ENCODE measurements at places on chromosomes 11 and 22.

DNA sequence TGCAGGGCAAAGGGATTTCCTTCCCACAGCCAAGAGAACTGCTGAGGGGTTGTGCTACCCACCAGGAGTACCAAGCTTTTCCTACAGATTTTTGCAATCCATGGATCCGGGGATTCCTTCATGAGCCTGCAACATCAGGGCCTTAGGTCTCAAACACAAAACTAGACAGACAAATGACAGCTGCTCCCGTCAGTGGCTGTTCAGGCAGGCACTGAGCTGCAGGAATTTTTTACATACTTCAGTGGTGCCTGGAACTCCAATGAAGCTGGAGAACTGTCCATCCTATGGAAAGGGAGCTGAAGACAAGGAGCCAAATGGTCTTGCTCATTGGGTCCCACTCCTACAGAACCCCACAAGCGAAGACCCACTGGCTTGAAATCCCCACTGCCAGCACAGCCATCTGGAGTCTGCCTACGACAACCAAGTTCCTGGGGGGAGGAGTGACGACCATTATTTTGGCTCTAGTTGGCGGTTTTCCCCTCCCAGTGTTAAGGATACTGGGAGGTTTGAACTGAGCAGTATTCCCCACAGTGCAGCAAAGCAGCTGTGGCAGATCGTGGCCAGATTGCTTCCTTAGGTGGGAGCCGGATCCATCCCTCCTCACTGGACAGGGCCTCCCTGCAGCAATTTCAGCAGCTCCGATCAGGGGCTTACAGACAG is 157.7 kb upstream of the TMEM45B start:
- DNase-seq = no peak

DNA sequence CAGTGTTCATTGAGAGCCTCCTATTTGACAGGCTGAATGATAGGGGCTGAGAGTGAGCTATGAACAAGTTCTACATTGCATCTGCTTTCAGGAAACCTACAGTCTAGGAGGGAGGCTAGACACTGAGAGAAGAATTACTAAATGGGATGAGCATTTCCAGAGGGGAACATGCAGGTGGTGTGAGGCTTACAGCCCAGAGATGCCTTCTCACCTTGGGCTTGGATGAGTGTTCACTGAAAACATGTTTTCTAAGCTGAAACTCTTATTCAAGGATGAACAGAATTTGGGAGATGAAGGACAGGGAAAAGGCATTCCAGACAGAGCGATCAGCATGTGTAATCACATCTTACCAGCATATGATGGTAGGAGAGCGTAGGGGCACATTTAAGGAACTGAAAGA is 177.5 kb upstream of the E2F8 start:
- DNase-seq = no peak

DNA sequence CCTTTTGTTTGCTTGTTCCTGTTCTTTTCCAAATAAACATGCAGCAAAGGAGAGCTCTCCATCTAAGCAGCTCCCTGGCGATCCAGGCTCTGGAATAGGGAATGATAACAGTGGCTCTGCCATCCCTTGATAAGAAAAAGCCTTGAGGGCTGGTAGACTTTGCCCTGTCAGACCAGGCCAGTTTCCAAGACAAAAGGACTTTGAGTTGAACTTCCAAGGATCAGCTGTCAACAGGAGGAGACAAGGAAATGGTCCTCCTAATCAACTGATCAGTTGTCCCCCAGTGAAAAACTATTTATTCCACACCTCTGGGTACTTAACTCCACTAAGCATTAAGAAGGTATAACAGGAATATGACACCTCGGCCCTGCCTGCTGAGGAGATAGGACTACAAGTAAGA is 127.8 kb downstream of the PARVA start:
- DNase-seq = peak; percentile 40

DNA sequence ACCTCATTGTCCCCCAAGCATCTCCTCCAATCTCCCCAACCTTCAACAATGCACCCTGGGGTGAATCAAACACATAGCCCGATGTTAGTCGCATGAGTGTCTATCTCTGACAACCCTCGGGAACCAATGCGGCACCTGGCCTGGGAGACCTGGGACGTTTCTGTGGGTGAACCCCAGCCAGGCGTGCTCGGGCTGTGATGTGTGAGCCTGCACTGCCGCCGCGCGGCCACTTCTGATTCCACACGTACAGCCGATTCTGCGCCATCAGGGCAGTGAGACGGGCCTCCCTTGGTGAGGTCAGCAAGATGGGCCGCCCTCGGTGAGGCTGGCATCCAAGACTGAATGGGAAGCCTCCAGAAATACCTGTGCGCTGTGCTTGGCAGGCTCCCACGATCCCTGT is 5.2 kb upstream of the H19 start:
- DNase-seq = no peak

DNA sequence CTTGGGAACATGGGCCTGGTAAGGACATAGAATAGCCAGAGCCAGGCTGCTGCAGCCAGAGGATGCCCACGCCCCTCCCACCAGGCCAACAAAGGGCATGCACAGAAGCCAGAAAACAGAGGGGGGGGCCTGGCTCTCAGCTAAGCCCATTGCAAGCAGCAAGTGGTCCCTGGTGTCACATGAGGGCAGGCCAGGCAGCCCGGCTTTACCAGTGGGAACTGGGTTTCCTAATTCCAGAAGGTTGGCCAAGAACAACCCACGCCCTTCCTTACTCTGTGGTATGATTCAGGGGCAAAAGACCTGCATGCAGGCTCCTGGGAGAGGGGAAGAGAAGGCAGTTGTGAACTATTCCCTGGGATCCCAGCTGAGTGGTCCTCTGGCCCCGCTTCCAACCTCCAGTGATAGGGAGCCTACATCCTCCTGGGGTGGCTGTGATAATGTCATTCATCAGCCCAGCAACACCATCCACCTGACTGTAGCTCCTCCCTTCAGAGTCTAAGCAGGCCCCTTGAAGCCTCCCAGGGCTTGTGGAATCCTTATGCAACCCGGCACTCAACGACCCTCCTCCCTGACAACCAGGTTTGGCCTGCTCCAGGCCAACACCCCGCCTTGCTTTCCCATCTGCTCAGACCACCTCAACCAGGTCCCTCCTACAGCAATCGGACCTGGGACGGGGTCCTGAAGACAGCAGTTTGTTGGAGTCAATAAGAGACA is 62.1 kb upstream of the LMO1 start:
- DNase-seq = no peak

GRCh38 chr11:19951558-19952115 is 208.6 kb downstream of the DBX1 start:
- DNase-seq = no peak

GRCh38 chr11:1269957-1270356 is 39.5 kb downstream of the TOLLIP start:
- no peak for DNase-seq

- DNase-seq = no peak
These were observed 531.9 kb upstream of the ISX start for GRCh38 chr22:34534101-34534500.

DNA sequence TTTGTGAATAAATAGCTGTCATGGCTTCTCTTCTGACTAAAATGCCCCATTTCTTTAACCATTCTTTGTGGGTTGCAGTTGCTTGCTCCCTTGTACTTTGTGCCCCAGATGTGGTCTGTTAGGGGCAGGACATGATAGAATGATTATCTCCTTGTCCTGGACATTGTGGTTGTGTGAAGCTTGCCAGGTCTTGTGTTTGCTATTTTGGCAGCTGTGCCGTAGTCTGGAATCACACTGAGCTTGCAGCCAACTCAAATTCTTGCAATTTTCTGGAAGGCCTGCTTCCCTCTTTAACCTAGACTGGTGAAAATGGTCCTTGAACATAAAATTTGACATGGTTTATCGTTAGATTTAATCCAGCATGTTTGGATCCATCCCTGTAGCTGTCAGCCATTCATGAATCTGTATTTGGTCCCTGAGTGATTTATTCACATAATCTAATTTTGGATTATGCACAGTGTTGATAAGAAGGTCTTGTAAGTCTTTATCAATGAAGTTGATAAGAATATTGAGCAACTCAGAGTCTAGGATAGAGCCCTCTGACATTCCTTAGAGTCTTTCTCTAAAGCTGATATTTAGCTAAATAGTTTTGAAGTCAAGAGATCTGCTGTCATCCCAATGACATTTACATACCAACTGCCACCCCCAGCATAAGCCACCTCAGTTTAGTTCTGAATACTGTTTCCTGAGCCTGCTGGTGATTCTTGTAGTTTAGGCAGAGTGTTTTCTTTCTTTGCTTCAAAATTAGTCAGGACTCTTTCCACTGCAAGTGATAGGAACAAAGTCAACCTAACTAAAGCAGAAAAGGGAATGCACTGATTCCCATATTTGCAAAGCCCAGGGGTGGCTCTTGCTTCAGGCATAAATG is 9.8 kb downstream of the SPON1 start:
- peak; percentile 56 for DNase-seq

GRCh38 chr22:21834869-21835268 is 32.6 kb downstream of the MAPK1 start:
- no peak for DNase-seq

- DNase-seq = peak; percentile 88
These were observed at the start of gene CDC42EP2 for GRCh38 chr11:65314501-65315203. Gene CDC42EP2, plus strand, starts transcription at chr11:65314866. Its CDS starts 6,033 bp downstream, at chr11:65320899.

DNA sequence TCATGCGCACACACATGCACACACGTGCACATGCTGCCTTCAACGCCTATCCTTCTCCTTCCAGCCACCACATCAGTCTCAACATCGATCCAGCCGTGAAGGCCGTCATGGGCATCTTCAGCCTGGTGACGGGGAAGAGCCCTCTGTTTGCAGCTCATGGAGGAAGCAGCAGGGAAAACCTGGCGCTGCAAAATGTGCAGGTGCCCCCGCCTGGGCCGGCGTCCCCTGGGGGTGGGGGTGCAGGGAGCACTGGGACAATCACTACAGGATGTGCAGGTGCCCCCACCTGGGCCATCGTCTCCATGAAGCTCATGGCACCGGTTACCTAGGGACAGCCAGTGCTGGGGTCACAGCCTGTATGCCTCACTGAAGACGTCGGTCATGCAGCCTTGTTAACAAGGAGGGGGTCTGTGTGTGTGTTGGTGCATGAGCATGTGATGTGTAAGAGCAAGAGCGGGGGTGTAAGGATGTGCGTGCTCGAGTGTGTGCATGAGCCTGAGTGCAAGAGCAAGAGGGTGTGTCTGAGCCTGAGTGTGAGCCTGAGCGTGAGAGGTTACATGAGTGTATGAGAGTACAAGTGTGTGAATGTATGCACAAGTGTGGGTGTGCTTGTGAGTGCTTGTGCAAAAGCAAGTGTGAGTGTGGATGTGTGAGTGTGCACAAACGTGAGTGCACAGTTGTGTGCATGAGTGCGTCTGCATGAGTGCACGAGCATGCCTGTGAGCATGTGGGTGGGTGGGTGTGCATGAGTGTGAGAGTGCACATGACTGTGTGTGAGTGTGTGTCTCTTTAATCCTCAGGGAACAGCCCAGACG is 31.5 kb downstream of the NADSYN1 start:
- DNase-seq = no peak

- DNase-seq = no peak
These were observed 1.1 kb upstream of the BIRC2 start for GRCh38 chr11:102345904-102346303.

- no peak for DNase-seq
These were observed 12.8 kb upstream of the APOBEC3A start for GRCh38 chr22:38944653-38945052.

GRCh38 chr11:8961401-8961800 is 2.8 kb downstream of the TMEM9B start:
- no peak for DNase-seq

GRCh38 chr11:76626266-76626665 is 44.3 kb downstream of the LRRC32 start:
- DNase-seq = no peak

DNA sequence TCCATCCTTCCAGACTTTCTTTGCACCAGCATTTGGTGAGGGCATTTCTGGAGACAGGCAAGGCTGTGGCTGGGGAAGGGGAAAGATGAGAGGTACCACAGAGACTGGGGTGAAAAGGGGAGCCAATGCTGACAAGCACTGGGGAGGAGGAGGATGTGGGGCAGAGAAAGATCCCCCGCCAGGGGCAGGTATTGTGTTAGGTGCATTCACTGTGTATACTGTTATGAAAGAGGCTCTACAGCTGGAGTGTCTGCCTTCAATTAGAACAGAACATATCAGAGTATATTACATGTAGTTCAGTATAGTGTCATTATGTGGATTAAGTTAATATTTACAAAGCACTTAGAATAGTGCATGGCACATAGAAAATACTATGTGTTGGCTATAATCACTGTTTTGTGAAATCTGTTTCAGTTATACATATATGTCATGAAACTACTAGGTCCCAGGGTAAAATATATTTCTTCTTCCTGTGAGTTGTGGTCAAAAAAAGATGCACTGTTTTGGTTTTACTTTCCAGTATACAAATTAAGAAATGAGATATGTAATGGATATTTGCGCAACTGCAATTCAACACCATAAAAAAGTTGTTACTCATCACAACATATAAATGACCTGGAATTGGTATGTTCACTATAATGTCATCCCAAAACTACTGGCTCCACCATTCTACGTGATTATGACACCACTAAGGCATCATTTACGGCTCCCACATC is 8.4 kb downstream of the MSANTD2 start:
- no peak for DNase-seq

GRCh38 chr22:35425971-35426800 is 26.2 kb downstream of the MCM5 start:
- DNase-seq = no peak

DNA sequence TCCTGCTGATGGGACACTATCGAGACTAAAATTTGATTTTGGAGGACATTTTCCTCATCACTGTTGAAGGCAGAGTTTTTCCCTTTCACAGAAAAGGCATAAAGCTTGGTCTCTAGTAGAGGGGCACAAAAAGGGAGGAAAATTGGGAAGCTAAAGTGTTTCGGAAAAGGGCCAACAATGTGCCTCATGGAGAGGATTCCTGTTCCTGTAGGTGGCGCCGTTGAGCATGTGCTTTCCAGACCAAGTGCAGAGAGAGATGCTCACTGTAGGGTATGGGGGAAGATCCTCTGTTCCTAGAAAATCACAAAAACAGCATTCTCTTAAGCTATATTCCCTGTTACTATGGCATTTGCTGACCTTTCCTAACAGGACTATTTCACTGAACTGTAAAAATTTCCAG is 18.4 kb upstream of the OR4C5 start:
- DNase-seq = no peak

- no peak for DNase-seq
These were observed 534.8 kb downstream of the INSC start for GRCh38 chr11:15649371-15650104.

- DNase-seq = no peak
These were observed 5.9 kb upstream of the PEX26 start for GRCh38 chr22:18071968-18072310.

DNA sequence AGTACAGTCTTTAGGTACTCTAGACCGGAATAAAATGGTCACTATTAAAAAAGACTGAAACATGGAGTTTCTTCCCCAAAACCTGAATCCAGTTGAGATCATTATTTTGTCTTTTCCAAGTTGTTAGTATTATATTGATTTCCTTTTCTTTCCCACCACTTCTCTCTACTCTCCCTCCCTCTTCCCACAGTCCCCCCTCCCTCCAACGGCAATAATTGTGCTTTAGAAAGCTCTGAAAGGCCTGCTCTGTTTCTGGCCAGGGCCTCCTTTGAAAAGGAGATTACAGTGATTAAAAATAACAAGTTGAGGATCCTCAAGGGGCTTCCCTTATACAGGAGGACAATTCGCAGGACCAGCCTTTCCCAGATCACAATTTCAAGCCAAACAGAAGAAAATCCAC is 3.5 kb downstream of the SPON1 start:
- no peak for DNase-seq

All from mucosa of gallbladder (tissue), 1 donor.